ENCODE measurements at places on chromosomes 16 and 17.

DNA sequence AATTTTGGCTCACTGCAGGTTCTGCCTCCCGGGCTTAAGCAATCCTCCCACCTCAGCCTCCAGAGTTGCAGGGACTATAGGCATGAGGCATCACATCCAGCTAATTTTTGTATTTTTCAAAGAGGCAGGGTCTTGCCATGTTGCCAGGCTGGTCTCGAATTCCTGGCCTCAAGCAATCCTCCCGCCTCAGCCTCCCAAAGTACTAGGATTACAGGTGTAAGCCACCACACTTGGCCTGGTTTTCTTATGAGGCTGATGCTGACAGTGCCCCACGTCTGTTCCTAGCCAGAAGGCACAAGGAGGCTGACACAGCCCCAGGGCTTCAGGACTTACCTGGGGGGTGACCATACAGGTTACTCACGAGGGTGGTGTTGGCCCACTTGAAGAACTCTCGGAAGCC, 33.9 kb upstream of the GCSH start:
- no peaks in the 10 kb centered on the region for H3K4me1 ChIP-seq
- no peak for DNase-seq
- H3K27ac ChIP-seq, result no peak overlapping the region
- H3K27me3 ChIP-seq, result no peaks in the 10 kb centered on the region
- H3K36me3 ChIP-seq, result no peaks in the 10 kb centered on the region
- H3K4me3 ChIP-seq, result no peak overlapping the region

- no peak for DNase-seq
- peak overlapping the region; percentile 94 for H3K27ac ChIP-seq
- peak overlapping the region; percentile 92 for H3K4me3 ChIP-seq
These were observed 1.5 kb upstream of the IST1 start for GRCh38 chr16:71893888-71894228.

DNA sequence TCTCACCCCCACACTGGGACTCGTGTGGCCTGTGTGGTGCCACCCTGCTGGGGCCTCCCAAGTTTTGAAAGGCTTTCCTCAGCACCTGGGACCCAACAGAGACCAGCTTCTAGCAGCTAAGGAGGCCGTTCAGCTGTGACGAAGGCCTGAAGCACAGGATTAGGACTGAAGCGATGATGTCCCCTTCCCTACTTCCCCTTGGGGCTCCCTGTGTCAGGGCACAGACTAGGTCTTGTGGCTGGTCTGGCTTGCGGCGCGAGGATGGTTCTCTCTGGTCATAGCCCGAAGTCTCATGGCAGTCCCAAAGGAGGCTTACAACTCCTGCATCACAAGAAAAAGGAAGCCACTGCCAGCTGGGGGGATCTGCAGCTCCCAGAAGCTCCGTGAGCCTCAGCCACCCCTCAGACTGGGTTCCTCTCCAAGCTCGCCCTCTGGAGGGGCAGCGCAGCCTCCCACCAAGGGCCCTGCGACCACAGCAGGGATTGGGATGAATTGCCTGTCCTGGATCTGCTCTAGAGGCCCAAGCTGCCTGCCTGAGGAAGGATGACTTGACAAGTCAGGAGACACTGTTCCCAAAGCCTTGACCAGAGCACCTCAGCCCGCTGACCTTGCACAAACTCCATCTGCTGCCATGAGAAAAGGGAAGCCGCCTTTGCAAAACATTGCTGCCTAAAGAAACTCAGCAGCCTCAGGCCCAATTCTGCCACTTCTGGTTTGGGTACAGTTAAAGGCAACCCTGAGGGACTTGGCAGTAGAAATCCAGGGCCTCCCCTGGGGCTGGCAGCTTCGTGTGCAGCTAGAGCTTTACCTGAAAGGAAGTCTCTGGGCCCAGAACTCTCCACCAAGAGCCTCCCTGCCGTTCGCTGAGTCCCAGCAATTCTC, 27.4 kb downstream of the STH start:
- peaks cover 7% of the 10 kb centered on the region for H3K36me3 ChIP-seq
- no peak overlapping the region for H3K27ac ChIP-seq
- peaks cover 14% of the 10 kb centered on the region for H3K4me1 ChIP-seq
- no peak overlapping the region for H3K4me3 ChIP-seq
- no peaks in the 10 kb centered on the region for H3K27me3 ChIP-seq
- no peak for DNase-seq

GRCh38 chr17:1648173-1648962, 1.3 kb downstream of the RILP start:
- H3K36me3 ChIP-seq, result peaks cover 29% of the 10 kb centered on the region
- no peak overlapping the region for H3K4me3 ChIP-seq
- DNase-seq, result peak; percentile 74
- H3K27ac ChIP-seq, result peak overlapping the region; percentile 85

GRCh38 chr16:55003916-55004315, 73.3 kb downstream of the IRX5 start:
- no peak for DNase-seq
- no peaks in the 10 kb centered on the region for H3K27me3 ChIP-seq
- no peak overlapping the region for H3K4me3 ChIP-seq
- no peaks in the 10 kb centered on the region for H3K36me3 ChIP-seq

GRCh38 chr17:55340176-55340575, 75.4 kb downstream of the HLF start:
- DNase-seq, result no peak
- no peak overlapping the region for H3K4me3 ChIP-seq
- H3K27me3 ChIP-seq, result no peaks in the 10 kb centered on the region
- no peaks in the 10 kb centered on the region for H3K4me1 ChIP-seq
- no peak overlapping the region for H3K27ac ChIP-seq
- no peaks in the 10 kb centered on the region for H3K36me3 ChIP-seq

DNA sequence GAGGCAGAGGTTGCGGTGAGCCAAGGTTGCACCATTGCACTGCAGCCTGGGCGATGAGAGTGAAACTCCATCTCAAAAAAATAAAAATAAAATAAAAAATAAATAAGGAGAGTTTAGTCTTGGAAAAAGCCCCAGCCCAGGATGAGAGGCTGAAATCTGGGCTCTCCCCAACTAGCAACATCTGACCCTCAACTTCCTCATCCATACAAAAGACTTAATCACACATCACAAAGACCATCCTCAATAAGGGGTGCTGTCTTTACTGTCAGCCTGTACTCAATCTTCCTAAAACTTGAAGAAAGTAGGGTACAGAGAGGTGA, 11.4 kb upstream of the SLC4A1 start:
- no peak overlapping the region for H3K4me3 ChIP-seq
- no peaks in the 10 kb centered on the region for H3K27me3 ChIP-seq
- no peak for DNase-seq
- H3K36me3 ChIP-seq, result no peaks in the 10 kb centered on the region
- H3K27ac ChIP-seq, result no peak overlapping the region

DNA sequence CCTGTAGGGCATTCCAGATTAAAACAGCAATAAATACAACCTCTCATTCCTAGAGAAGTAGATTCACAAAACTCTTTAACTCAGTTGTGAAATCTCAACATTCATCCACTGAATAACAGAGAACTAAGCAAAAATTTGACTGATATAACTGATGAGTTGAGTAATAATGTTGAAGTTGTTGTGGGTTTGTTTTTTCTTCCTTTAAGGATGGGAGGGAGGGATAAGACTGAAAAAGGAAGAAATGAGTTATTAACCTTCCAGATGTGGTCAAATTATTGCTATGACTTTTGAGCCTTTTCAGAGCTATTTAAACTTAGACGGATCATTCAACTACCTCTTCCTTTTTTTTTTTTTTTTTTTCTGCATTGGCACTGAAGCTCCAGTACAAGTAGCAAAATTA, 38.6 kb downstream of the SKAP1 start:
- no peaks in the 10 kb centered on the region for H3K27me3 ChIP-seq
- H3K27ac ChIP-seq, result no peak overlapping the region
- H3K4me3 ChIP-seq, result no peak overlapping the region
- DNase-seq, result no peak
- H3K4me1 ChIP-seq, result peaks cover 4% of the 10 kb centered on the region
- no peaks in the 10 kb centered on the region for H3K36me3 ChIP-seq

DNA sequence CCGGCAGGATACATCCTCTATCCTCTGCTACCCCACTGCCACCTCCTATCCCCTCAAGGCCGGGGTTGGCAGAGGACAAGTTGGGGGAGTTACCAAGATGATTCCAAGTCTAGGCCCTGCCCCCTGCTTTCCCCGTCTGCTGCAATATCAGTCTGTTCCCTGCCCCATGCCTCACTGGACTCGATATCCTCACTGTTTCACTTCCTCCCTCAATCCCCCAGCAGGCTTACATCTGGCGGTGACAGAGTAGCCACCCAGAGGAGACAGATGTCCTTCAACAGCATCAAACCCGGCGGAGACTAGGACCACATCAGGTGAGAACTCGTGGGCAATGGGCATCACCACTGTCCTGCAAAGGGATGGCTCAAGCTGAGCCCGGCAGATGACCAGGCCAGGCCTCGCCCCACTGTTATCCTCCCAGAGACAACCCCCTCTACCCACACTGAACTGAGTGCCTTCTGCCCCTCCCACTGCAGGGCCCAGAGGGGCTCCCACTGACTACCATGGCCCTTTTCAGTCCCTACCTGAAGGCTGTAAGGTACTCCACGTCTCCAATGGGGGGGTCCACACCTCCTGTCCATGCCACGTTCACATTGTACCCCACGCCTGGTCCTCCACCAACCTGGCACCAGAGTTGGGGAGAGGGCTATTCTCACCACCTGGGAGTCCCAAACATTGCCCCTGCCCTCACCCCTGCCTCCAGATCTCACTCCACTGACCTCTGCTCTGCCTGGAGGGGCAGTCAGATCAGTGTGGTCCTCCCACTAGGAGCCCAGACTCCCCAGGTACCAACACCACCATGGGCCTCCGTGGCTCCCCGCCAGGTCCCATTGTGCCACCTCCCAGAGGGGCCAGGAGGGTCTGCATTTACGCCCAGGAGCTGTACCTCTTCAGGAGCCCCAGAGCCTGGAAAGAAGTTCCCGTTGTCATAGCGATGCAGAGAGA, 9.6 kb downstream of the G6PC3 start:
- no peaks in the 10 kb centered on the region for H3K27me3 ChIP-seq
- H3K27ac ChIP-seq, result no peak overlapping the region

DNA sequence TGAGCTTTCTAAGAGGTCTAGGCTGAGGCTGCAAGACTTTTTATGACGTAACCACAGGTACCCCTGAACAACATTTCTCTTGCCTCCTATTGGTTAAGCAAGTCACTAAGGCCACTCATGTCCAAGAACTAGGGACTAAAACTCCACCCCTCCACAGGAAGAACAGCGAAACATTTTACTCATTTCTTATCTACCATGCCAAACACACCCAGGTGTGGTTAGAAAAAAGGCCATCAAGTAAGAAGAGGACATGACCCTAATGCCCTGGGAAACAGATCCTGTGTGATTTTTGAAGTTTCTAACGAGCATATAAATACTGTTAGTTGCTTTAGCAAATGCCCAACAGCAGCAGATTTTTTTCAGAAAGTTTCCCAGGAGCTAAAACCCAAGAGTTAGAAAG, 282.4 kb upstream of the DYNLRB2 start:
- no peak overlapping the region for H3K27ac ChIP-seq
- no peaks in the 10 kb centered on the region for H3K27me3 ChIP-seq
- H3K4me3 ChIP-seq, result no peak overlapping the region
- no peaks in the 10 kb centered on the region for H3K36me3 ChIP-seq
- H3K4me1 ChIP-seq, result no peaks in the 10 kb centered on the region
